ENCODE measurements at places on chromosomes 1 and 21.
A peak's percentile ranks its signal among the peaks of the same experiment; 100 is the strongest.

DNA sequence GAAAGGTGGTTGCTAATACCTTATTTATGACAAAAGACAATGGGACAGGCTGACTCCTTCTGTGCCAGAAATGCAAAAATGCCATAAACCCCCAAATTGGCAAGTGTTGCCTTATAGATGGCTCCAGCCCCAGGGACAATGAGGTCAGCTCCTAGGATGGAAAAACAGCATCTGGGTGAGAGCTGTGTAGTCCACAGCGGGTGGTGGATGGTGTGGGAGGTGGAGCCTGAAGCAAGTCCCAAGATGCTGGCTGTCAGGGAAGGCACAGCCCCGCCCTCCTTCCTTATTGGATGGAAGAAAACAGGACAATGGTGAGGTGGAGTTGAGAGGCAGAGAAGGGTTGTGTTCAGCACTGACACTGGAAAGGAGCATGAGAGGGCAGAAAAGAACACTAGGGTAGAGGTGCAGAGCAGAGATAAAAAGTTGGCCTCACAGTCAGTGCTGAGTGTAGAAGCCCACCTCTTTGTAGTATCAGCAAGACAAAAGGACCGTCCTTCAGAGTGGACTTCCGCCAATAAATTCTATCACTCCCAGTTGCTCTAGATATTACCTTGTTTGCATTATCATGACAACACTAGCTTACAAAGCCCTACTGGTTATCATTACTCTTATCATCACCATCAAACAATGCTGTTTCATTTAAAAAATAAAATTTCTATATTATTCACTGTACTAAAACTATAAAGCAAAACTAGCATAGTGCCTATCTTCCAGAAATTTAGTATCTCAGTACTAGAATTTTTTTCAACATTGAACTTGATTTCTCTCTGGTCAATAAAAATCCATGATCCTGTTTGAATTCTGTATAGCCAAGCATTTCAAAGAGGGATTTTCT is 3.7 kb upstream of the SDE2 start:
- peak; percentile 77 for DNase-seq

DNA sequence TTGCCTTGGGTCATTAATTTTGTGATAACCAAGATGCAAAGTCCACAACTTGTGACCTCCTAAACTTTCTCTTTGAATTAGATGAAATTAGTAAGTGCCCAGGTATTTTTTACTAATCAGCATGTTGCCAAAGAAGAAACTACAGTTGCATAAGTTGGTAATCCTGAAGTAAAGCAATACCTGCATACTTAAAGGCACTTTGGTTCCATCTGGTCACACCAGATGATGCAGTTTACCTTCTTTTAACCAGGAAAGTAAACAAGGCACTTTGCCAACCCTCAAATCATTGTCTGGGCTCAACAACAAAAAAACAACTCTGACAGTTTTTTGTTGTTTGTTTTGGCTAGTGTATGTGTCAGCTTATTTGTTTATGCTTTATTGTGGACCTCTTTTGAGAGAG is 55.5 kb upstream of the DYNLT5 start:
- no peak for DNase-seq

DNA sequence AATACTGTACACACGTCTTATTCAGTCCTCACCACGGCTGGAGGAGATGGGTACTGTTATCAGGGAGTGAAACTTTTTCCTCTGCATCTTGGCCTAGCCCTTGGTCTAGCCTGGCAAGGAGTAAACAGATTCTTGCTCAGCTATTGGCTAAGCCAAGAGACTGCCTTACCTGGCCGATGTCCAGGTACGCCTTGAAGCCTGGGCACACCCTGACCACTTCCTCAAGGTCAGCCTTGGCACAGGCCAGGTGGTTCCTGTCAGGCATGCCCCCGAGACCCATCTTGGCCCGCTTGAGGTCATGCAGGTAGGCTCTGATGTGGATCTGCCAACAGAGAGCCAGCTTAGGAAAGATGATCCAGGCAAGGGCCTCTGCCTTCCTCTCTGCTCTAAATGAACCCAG is 17.8 kb upstream of the PARS2 start:
- no peak for DNase-seq

DNA sequence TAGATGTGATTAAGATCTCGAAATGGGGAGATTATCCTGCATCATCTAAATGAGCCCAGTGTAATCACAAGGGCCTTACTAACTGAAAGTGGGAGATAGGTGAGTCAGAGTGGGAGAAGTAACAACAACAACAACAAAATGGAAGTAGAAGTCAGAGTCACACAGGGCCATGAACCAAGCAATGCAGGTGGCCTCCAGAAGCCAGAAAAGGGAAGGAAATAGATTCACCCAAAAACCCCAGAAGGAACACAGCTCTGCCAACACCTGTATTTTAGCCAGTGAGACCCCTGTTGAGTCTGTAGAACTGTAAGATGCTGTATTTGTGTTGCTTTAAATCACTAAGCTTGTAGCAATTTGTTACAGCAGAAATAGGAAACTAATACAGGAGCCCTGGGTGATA is 4.1 kb downstream of the TAGLN2 start:
- no peak for DNase-seq

DNA sequence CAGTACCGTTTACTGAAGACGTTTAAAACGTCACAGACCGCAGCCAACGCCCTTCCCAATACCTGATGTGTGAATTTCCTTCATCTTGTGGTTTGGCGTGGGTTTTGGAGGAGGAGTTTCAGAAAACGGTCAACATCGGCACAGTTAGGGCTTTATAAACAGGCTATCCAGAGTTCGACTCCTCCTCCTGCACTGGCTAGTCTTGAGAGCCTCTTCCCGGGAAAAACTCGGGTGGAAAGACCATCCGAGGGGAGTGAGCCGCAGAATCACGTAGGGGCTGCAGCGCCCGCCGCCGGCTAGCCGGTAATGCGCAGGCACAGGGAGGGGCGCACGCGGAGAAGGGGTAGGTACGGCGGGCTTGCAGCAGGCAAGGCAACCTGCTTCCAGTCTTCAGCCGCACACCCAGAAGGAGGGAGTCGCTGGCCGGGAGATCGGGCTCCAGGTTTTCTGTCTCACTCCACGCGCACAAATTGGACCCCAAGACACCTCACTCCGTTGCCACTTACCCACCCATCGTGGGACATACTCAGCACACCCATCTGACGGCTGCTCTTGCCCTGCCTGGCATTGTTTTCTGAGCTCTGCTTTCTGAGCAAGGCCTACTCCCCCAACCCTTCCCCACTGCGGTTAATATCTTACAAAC is 25.4 kb downstream of the SLC19A2 start:
- no peak for DNase-seq

DNA sequence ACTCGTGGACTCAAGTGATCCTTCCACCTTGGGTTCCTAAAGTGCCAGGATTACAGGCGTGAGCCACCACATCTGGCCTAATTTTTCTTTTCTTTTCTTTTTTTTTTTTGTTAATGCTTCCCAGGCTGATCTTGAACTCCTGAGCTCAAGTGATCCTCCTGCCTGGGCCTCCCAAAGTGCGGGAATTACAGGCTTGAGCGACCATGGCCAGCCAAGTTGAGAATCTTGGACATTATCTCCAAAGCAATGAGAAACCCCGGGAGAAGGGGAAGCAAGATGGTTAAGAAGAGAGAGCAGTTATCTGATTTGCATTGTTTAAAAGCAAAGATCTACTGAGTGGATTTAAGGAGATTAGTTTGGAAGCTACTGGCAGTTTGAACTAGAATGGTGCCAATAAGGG is 9.1 kb downstream of the HIPK1 start:
- no peak for DNase-seq

DNA sequence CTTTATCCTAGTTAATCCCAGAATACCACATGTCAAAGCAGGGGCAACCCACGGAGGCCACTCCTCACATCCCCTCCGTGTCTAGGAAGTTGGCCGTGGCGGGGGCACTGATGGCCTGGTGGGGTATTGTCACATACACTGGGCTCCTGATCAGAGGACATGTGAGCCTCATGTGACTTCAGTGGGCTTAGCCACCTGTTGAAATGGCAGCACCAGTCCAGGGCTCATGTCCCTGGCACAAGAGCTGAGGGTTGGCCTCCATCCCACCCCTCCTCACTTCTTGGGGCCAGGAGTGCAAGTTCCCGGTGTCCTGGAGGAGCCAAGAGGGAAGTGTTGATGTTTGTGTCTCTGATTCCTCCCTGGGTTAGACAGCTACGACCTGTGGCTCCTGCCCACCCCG is 313.4 kb downstream of the CAMTA1 start:
- no peak for DNase-seq

DNA sequence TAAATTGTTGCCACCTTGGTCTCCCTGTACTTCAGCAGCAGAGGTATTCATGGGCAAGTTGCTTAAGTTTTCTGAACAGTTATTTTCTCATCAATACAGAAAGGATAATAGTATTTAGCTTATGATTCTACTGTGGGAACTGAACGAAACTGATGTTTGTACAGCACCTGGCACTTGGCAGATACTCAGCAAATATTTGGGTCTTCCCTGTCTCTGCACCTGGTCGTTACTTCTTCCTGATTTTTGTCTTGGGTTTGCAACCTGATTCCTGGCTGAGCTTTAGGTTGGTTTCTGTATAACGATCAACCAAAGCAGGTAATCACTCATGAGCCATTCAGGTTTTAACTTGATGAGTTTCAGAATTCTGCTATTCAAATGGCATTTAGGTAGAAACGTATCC is 490.6 kb downstream of the KIF26B start:
- no peak for DNase-seq

GRCh38 chr1:212315907-212316306 is 30.7 kb downstream of the PPP2R5A start:
- peak; percentile 67 for DNase-seq

- no peak for DNase-seq
Observed at GRCh38 chr1:21251773-21252471, 38.3 kb downstream of the ECE1 start.

GRCh38 chr1:96370757-96371156 is 350.8 kb upstream of the PTBP2 start:
- DNase-seq = no peak

DNA sequence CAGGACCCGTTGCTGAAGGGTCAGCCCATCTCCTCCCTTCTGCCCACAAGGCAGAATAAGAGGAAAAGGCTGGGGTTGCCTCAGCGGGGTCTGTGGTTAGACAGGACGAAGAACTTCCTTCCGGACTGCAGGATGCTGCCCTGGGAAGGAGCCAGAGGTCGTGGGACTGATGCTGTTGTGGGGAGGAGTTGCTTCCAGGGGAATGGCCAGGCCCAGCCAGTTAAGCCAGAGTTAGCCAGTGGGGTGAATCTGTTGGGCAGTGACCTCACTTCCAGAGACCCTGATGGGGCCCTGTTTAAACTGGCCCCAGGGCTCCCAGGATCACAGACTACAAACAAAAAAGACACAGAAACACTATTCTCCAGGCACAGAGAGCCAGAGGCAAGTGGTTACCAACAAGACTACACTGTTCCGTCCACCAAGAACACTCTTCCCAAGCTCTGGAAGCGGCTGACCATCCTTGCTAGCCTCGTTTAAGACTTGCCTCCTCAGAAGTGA is 13.0 kb downstream of the FAM229A start:
- peak; percentile 77 for DNase-seq

- no peak for DNase-seq
Observed at GRCh38 chr21:42649122-42650032, 4.0 kb upstream of the PDE9A start.

- DNase-seq = peak; percentile 29
Observed at GRCh38 chr1:203590603-203591002, 36.0 kb upstream of the ATP2B4 start.

DNA sequence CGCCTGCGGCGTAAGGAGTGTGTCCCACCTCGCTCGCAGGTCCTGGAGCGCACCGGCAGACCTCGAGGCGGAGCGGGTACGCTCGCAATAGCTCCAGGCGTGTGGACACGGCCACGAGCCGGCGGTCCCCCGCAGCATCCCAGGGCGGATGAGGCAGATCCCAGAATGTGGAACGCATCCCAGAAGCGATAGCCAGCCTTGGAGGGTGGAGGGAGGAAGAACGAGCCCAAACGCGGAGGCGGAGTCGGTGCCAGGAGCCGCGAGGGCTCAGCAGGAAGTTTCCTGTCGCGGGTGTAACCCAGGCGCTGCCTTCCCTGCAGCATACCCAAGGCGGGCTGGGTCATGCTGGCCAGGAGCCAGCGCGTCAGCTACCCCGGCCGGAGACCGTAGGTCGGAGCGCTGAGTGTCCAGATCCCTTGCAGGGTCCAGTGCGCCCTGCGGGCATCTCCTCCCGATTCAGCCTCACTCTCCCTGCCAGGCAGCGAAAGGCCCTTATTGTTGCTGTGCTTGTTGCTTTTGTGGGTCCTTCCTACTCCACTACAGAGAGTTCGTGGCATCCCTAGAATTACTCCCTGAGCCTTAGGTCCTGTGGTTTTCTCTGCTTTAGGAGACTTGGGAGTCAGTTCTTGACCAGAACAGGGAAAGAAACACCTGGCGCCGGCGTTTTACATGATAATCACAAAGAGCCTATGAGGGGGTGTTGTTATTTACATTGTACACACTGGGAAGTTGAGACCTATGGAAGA is 27.7 kb downstream of the STYXL2 start:
- no peak for DNase-seq

GRCh38 chr1:41878911-41879310 is 39.8 kb downstream of the HIVEP3 start:
- no peak for DNase-seq

DNA sequence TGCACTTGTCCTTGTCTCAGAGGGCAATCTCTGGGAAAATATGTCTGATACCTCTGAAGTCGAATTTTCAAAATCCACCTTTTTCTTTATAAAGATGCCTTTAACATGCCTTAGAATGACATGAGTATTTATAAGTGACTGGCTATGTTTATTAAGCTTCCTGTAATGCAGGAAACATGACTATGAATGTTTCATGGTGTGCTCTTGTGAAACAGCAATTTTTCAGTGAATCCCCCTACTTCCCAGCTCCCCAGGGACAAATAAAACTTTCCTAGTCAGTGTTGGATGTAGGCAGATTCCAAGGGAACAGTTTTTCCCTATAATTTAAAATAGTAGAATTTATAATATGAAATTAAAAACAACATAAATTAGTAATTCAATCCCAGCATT is 437.0 kb downstream of the LMO4 start:
- DNase-seq = no peak

GRCh38 chr21:20187028-20187427 is 811.2 kb upstream of the NCAM2 start:
- DNase-seq = no peak

DNA sequence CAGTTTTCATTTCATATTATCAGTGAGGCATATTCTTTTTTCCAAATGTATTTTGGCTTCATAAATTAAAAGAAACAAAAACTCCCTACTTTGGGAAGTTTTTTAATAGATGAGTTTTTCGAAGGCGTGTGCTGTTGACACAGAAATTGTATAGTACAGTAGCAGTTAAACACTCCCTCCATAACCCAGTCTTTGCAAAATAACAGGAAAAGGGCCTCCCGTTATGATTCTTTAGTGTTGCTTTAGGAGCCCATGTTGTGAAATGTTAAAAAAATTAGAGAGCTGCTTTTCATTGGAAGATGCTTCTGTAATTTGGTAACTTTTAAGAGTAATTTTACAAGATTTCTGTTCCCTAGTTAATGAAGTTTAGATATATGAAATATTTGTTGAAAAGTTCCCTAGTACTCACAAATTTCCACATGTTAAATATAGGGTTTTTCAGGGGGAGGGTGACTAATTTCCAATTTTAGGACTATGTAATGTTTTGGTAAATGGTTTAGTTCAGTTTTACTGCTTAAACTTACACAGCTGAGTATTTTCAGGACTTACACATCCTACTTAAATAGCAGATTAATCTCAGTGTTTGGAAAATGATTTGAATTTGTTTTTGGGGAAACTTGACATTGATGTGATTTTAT is 2.0 kb downstream of the CAMSAP2 start:
- no peak for DNase-seq

- no peak for DNase-seq
Observed at GRCh38 chr1:224448453-224449017, 13.9 kb upstream of the WDR26 start.

GRCh38 chr1:11301601-11302000 is 28.6 kb downstream of the UBIAD1 start:
- DNase-seq = no peak
